ENCODE measurements at places on chromosomes 4 and X.

DNA sequence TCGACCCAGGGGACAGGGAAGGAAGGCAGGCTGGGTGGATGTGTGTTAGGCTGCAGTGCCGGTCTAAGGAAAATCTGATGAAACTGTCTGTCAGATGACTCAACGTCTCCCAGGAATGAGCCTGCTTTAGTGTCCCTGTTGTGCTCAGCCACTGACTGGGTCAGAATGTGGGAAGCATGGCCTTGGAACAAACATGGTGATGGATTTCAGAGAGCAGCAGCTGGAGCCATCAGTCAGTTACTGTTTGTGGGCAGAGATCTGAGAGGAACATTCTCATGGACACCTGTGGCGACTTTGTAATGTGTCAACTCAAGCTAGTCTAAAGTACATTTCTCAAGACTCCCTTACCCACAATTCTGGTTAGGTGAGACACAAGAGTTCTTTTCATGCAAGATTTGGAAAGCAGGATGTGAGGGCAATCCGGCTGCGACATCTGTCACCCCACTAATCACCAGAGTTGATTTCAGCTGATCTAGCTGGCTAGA, 63.2 kb downstream of the ANAPC10 start:
- no peak for DNase-seq

DNA sequence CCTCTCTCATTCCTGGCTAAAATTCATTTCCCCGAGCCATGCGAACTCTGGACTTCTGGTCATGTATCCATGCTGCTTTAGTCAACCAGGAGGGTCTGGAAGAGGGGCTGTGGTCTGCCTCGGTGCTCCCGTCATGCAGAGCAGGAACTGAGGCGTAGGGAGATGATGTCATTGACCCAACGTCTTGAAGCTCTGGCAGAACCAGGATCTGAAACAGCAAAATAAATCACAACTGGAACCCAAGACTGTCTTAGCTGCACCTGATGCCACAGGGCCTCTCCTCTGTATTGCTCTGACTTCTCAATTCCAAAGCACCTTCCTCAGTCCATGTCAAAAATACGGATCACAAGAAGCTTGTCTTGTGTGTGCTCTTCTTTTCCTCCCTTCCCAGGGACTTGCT, 131.0 kb upstream of the LDB2 start:
- DNase-seq, result no peak

DNA sequence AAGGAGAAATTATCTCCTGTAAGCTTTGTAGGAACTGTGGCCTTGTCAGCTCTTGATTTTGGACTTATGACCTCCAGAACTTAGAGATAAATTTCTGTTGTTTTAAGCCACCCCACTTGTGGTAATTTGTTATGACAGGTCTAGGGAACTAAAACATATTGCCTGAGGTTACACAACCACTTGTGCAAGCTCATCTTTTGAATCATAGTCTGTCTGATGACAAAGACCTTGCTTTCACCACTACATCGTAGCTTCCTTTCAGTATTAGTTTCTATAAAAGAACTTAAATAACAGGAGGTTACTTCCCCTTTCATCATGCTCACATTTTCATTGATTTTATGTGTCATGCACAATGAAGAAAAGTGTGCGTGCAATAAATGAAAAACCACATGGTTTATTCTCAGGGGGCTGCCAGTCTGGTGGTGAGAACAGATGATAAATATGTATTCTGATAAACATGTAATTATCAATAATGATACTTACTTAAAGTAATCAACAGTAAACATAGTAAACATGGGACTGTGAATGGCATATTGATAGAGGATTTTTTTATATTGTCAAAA, 690.0 kb upstream of the HS3ST1 start:
- DNase-seq, result no peak

DNA sequence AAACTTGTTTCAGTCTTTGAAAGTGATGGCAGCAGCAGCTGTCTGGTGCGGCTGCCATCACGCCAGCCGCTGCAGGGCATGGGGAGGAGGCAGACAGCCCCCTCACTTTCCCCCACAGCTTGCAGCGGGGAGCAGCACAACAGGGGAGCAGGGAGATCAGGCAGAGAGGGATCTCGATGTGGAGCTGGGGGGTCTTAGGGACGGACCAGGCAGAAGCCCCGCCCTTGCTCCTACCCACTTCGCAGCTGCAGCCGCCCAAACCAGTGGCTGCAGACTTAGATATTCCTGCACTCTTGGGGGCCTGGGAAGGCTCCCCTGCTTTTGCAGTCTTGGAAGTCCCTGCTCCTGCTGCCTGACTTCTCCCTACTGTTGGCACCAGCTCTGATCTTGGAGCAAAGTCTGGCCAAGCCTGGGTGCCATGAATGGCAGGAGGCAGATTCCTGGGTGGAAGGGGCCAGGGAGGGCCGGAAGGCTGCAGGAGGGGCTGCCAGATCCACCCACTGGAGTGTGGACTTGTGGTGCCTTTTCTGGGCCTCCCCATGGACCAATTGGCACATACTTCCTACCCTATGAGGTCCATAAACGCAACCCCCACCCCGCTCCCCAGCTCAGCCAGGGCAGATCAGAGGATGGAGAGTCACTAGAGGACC, 14.0 kb upstream of the MFAP3L start:
- DNase-seq, result no peak

DNA sequence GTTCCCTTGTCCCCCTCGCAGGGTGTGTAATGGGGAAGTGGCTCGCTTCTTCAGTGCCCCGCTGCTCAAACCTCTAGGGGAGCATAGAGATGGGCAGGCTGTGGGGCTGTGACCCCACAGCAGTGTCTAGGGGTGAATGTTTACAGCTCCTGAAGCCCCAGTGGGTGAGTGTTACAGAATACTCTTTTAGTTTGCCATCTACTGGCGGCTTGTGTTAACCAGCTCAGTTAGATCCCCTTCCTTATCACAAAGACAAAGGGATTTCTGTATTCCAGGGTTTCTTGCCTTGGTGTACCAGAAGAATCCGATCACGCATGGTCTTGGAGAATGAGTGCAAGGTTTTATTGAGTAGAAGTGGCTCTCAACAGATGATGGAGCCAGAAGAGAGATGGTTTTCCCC, 108.1 kb upstream of the IQCM start:
- no peak for DNase-seq

GRCh38 chr4:168154546-168155277, 62.4 kb downstream of the ANXA10 start:
- no peak for DNase-seq

DNA sequence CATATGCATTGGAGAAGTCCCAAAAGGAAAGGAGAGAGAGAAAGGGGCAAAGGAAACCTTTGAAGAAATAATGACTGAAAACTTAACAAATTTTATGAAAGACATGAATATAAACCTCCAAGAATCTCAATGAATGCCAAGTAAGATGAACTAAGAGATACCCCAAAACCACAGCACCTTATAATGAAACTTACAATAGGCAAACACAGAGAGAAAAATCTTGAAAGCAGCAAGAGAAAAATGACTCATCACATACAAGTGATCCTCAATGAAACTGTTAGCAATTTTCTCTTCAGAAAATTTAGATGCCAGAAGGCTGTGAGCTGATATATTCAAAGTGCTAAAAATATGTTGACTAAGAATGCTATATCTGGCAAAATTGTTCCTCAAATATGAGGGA, 10.1 kb downstream of the SMIM10L2A start:
- no peak for DNase-seq

DNA sequence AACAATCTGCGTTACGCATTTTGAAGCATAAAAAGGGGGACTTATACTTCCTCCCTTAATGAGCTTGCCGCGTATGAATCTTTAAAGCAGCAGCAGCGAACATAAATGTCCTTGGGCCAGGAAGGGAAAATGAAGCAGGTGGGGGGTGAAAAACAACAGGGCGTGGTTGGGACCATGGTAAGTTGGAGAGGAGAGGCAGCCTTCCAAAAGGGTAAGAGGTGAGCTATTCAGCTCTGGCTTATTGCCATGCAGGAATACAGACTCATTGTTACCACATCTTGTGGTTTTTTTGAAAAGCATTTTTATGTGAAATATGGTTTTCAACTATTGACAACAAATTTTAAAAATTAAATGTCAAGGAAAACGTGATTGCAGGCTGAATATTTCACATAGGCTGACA, 710.7 kb upstream of the FAM241A start:
- DNase-seq, result no peak

- no peak for DNase-seq
Observed at GRCh38 chrX:9403374-9403773, 61.5 kb upstream of the TBL1X start.

- DNase-seq, result no peak
Observed at GRCh38 chr4:151408380-151408629, 671 bp upstream of the FHIP1A start.

DNA sequence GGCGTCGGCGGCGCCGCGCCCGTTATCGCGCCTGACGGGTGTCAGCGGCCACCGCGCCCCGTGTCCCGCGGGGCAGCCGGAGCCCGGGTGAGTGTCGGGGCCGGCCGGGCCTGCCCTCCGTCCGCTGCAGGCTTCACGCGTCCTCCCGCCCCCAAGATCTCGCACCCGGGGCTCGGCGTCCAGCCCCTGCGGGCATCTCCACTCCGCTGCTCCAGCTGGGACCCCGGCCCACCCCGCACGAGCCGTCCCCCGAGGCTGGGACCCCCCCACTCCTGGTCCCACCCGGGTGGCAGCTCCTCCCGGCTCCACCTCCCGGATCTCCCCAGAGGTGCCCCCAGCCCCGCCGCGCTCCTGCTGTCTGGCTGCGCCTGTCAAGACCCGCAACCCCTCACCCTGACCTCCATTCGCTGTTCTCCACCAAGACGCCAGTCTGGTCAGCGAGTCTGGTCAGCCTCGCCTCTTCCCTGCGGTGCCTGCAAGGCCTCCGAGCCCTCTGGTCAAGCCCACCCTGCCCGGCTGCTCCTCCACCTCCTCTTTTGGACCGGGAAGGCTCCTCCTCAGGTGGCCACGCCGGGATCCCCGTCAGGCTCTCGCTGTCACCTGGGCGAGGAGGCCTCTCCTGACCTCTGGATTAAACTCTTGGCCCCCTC, 66.0 kb upstream of the NKX1-1 start:
- no peak for DNase-seq

- DNase-seq, result no peak
Observed at GRCh38 chrX:70174754-70175153, 2.5 kb upstream of the DGAT2L6 start.

GRCh38 chr4:184343502-184344177, 126.0 kb upstream of the ENPP6 start:
- peak; percentile 29 for DNase-seq

- DNase-seq, result no peak
Observed at GRCh38 chrX:47059142-47059874, 18.9 kb upstream of the RGN start.

DNA sequence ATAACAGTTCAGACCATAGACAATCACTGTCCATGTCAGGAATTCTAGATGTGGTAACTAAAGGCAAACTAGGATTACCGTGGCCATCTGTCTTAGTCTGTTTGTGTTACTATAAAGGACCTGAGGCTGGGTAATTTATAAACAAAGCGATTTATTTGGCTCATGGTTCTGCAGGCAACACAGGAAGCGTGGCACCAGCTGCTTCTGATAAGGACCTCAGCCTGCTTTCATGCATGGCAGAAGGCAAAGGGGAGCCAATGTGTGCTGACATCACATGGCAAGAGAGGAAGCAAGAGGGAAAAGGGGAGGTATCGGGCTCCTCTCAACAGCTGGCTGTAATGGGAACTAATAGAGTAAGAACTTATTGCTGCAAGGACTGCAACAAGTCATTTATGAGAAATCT, 376.7 kb downstream of the GPM6A start:
- no peak for DNase-seq

- no peak for DNase-seq
Observed at GRCh38 chrX:38599796-38600755, 38.7 kb downstream of the TSPAN7 start.

DNA sequence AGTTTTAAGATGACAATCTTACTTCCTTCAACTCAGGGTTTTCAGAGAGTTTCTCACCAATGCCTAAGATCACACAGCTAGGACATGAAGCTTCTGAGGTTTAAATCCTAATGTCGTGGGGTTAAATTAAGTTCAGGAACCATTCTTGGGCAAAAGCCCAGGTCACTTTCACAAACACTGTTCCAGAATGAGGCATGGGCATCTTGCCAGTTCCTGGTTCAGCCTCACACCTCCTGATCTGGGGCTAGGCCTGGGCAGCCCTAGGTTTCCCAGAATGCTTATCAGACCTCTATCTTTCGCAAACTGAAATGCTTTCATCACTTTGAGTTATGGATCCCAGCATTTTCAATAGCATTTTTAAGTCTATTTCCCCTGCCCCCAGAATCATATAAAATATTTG, 224.8 kb upstream of the EDA2R start:
- no peak for DNase-seq

DNA sequence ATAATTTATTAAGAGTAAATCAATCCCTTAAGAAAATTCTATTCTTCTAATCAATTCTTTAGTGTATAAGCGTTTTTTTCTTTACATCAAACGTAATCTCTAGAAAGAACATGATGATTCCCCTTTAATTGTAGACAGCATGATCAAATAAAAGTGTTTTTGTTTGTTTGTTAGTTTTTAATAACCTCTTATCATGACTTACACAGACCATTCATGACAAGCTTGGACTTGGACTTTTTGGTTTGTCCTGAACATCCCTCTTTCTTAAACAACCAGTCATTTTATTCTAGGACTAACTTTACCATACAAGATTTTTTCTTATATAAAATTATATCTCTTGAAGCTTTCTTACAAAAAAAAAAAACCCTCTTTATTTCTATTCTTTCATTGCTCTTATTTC, 344.6 kb upstream of the SPOCK3 start:
- DNase-seq, result no peak

DNA sequence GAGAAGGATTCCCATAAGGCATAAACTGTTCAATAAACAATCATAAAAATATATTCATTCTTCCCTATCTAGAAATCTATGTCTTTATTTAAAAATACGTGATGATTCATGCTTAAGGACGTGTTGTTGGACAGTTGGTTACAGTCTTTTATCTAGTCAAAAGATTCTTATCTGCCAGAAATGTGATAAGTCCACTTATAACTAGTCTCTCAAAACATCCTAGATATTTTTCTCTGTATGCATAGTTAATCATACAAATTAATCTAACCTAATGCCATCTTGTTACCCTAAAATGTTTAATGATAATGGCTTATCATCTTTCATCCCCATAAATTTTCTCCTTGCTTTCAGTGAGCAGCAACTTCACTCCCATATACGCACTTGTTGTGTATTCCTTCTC, 89.0 kb downstream of the SLC39A8 start:
- DNase-seq, result no peak

DNA sequence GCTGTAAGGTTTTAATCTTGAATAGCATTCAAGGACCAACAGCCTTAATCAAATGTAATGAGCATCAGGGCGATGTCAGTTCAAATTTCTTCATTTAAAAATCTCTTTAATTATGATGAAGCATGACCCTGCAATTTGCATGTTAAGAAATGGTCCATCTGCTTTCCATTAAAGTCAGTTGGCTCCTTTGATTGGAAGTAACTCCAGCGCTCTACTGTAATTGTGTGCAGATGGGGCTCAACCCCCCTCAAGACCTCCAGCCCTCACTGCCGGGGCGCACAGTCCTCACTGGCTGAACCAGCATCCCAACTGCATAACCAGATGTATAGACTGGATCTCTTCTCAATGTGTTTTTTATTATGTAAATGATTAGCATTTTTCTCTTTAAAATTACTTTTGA, 126.9 kb downstream of the VCX3B start:
- DNase-seq, result no peak
